ENCODE measurements at places on chromosomes 1 and 21. TPM values are rescaled to one million over a fixed set of nuclear protein-coding genes. Genes with fewer than 3 reads are reported as not detected.

The LMX1A gene
- not detected for total RNA-seq

The SCNM1 gene
- total RNA-seq: 43.1 TPM

The NFASC gene
- not detected for total RNA-seq

The LCE1C gene
- total RNA-seq: not detected

The DNAJC8 gene
- 101 TPM for total RNA-seq

The MAD2L2 gene
- total RNA-seq: 39.5 TPM

The TMEM269 gene
- not detected for total RNA-seq
